ENCODE measurements at places on chromosomes 7 and 10.

- no peak for DNase-seq
Observed at GRCh38 chr10:71337219-71337701, 18.2 kb downstream of the SLC29A3 start.

DNA sequence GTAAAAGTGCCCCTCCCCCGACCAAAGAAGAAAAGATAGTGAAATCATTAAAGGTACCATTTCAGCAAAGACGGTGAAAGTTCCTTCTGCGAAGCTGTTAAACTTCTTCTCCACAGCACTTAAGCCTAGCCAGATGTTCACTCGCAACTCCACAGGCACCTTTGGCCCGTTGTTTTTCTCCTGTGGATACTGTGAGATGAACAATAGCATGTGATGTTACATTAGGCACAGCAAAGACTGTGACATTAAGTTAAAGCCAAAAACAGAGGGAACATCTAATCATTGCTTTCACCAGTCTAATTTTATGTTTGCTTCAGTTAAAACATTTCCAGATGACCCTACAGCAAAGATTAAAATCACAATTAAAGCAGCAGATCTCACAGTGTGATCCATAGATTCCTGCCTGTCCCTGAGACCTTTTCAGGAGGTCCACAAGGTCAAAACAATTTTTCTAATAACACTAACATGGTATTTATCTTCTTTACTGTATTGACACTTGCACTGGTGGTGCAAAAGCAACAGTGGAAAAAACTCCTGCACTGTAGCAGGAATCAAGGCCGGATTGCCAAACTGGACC, 112.5 kb downstream of the MYOF start:
- DNase-seq: no peak

DNA sequence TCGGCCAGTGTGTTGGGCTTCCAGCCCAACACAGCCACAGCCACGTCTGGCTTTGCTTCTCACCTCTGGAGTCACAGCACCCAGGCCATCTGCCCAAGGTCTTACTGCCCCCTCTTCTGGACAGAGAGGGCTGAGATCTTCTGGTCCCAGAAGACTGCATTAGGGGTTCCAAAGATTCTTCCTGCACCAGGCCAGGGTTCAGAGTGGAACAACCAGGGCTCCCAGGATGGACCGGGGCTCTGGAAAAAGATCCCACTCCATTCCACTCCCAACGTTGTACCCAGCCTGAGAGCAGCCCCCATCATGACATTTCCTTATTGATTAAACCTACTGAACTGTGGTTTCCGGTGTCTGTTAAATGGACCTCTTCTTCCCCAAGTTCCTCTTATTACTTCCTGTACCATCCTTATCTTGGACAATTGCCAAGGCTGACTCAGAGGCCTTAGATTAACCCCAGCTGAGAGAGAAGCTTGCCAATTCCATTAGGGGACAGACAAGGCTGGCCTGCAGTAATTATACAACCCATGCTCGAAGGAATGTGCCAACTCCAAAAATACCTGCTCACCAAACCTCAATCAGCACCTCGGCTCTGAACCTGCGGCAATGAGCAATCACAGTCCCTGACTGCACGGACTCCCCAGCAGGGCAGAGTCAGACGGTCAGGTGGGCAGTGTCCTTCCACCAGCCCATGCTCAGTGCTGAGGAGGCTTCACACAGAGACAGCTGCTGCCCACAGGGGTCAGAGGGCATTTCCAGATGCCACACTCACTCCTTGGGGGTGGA, 47.9 kb upstream of the NPFFR1 start:
- peak; percentile 51 for DNase-seq

DNA sequence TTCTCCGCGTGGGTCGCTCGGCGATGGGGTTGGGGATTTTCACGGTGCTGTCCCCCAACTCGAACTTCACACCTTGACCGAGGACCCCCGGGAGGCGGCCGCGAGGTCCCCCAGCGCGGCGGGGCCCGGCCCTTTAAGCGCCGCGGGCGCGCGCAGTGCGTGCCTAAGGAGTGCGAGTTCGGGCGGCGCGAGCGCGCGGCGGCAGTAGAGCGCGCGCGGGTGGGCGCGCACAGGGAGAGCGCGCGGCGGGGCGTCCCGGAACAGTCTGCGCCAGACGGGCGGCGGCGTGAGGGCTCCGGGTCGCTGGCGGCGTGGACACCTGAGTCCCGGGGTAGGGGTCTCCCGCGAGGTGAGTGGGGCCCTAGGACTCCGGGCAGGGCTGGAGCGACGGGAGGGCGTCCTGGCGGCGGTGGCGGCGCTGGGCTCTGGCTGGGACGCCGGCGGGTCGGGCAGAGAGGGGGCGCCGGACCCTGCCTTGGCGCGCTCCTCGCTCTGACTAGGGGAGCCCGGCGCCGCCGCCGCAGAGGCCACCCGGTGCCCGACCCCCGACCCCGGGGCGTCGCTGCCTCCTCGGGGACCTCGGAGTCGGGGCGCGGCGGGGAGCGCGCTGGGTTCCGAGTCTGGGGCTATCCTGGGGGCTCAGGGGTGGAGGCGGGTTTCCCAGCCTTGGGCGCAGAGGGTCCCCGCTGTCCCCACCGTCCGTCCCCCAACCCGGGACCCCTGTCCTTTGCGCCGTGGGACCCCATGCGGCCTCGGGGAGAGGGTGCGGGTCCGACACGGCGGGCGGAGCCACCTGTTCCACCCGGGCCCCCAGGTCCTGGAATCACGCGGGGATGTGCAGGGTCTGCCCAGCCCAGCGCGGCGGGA, at the start of gene PROSER2:
Gene PROSER2 (plus strand): TSS at position 235 of the 867 bp plus-strand sequence. CDS start 28,722 bp downstream, outside the sequence.
- DNase-seq: peak; percentile 34

DNA sequence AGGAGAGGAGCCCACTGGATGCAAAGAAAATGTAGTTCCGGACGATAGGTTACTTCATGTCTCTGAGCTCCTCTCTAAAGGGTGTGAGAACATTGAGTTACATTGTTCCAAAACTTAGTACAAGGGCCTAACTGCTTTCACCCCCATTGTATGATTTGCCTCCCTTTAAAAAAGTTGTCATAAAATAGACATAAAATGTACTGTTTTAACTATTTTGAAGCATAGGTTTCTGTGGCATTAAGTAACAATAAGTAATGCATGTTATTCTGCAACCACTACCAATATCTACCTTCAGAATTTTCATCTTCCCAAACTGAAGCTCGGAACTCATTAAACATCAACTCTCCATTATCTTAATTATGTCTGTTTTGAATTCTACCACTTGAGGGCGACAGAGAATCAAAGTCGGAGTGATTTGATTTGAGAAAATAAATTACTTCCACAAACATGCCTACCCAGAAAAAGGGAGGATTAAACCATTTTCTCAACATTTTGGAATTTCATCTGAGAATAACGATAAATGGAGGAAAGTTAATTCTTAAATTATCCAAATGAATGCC, 2.7 kb downstream of the IGFBP1 start:
- DNase-seq: no peak

GRCh38 chr7:30799206-30799975, 28.2 kb downstream of the MINDY4 start:
- no peak for DNase-seq

DNA sequence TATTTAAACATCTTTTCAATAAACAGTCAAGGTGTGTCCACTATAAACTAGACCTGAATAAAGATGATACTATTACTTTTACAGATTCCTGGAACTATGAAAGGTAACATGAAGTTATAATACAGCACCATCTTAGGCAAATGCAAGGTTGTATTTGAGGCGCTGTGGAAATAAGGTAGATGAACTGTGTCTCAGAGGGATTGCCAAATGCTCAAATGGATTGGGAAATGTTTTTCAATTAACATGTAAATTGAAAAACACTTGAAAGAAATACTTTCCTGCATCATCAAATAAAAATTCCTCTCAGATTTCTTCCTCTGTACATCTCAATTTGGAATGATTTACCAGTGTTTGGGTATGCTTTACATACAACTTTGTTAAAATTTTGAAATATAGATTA, 139.4 kb downstream of the DKK1 start:
- DNase-seq: no peak

GRCh38 chr7:76386691-76387260, 22.7 kb downstream of the SSC4D start:
- DNase-seq: no peak

DNA sequence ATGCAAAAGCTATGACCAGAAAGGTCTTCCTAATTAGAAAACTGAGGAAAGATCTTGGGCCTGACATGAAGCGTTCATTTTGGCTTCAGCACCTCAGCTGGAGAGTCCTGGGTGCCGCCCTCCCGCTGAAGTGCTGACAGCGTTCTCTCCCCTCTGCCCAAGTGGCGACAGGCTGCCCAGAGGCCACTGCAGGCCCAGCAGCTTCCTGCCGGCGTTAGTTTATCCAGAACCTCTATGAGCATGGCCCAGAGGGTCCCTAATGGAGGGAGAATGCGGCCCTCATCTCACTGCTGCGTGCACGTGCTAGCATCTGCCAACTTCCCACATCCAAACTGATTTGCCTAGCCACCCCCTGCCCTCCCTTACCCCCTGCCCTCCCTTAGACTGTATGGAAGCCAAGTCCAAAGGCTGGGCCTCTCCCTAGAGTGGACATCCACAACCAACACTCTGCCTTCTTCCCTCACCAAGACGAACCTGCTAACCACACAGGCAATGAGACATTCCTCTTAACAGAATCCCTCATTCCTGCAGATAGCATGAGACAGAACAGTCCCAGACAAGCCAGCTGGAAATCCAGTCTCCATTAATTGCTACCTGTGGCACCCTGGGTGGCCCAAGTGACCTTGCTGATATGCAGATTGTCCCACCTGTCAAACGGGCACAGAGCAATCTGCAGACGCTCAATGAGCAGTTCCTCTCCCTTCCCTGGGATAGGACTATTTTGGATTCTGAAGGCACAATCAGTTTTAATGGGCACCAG, 108.4 kb downstream of the C10orf90 start:
- no peak for DNase-seq

DNA sequence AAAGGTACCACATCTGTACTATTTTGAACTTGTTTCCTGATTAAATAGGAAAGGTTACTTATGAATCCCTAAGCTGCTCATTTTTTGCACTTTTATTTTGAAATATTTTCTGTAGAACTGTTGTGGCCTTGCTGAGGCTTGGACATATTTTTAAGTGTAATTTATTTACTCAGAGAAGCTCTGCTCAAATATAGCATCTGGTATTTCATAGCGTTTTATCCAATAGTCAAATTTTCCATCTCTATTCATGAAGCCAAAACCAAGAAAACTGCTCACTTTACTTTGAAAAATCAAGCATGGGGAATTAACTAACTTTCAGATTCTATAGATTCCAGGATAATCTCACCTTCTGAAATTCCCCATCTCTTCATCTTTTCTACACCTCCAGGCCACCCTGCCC, 6.6 kb upstream of the FAM3C start:
- DNase-seq: no peak

GRCh38 chr10:79116801-79117723, 48.3 kb downstream of the ZMIZ1 start:
- DNase-seq: no peak

GRCh38 chr7:119935418-119936025, 337.5 kb upstream of the KCND2 start:
- DNase-seq: no peak

DNA sequence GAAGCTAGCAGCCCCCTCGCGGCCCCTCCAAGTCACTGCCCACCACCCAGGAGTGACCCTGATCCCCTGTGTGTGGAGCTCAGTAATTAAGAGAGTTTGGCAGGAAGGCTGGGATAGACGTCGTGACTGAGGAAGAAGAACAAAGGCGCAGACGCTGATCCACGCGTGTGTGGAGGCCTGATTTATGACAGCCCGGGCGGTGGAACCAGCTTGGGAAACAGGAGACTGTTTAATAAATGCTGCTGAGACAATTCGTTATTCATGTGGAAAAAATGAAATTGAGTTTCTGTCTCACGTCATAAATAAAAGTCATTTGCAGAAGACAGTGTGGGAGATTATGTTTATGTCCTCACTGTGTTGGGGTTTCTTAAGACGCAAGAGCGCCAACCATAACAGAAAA, 130.8 kb downstream of the ELFN1 start:
- no peak for DNase-seq

- no peak for DNase-seq
Observed at GRCh38 chr7:84904561-84904960, 282.3 kb downstream of the SEMA3D start.

DNA sequence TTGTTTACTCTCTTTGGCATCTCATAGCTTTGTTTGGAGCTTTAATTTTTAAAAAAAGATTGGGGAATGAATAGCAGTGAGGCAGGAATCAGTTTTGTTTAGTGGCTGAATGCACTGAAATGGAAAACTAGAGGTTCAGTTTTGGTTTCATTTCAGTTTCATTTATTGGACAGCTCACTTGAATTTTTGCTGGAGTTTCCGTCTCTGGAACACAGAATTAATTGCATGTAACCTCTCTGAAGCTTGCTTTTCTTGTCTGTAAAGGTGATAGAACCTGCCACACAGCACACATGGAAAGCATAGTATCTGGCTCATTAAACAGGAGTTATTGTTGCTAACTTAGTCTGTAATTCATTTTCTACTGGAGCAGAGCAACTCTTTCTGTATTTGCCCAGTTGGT, 7.1 kb downstream of the GRM8 start:
- no peak for DNase-seq

DNA sequence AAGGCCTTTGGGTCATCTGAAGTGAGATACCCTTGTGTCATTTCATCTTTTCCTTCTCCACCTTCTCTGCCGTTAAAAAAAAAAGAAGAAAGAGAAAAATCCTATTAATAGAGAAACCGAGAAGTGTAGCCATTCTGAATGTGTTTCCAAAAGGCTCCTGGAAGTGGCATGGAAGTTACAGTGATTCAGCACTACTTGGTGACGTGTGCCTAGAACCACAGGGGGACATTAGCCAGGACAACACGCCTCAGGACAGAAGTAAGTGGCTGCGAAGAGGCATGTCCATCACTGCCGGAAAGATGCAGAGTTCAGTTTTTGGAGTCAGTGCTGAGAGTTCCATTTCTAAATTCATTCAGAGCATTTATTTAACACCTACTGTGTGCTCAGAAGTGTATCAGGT, 6.3 kb downstream of the HTRA1 start:
- DNase-seq: no peak

DNA sequence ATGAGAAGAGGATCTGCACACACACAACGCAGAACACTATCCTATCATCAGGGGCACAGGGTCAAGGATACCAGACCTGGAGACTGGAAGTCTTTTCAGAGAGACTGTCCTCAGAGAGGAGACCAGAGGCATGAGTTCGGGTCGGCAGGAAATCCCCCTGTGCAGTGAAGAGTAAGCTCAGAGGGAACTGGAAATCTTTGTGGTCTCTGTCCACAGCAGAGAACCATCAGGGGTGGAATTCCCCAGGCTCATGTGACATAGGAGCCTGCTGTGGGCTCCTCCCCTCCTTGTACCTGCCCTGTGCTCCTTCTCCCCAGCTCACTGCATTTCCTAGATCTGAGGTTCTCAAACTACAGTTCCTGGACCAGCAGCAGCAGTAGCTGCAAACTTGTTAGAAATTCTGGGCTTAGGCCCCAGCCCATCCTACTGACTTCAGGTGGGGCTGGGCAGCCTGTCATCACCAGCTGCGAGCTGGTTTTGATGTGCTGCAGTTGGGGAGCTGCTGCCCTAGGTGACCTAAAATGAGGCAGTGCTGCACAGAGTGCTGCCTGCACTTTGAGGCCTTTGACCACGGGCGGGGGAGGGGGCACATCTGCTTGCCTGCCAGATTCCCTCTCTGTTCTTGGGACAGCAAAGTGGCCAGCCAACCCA, 2.4 kb downstream of the ZMIZ2 start:
- DNase-seq: no peak
